ENCODE measurements at places on chromosomes 11 and 22.

GRCh38 chr11:61113201-61113600 is 10.9 kb downstream of the CD5 start:
- no peak for DNase-seq

- no peak for DNase-seq
These were observed 1.7 kb upstream of the TMEM135 start for GRCh38 chr11:87035976-87036583.

GRCh38 chr11:75047191-75047590 is 49.5 kb downstream of the OR2AT4 start:
- DNase-seq = no peak

GRCh38 chr11:67276781-67277230 is 10.5 kb downstream of the GRK2 start:
- peak; percentile 85 for DNase-seq

Measured in activated CD8-positive, alpha-beta memory T cell treated with anti-CD3 and anti-CD28 coated beads, Interleukin-2, amount 50 U/mL, for 48 hours (primary cell).